Right forelimb (tissue), 1 donor: ENCODE measurements at places on chromosomes 7 and 10.

DNA sequence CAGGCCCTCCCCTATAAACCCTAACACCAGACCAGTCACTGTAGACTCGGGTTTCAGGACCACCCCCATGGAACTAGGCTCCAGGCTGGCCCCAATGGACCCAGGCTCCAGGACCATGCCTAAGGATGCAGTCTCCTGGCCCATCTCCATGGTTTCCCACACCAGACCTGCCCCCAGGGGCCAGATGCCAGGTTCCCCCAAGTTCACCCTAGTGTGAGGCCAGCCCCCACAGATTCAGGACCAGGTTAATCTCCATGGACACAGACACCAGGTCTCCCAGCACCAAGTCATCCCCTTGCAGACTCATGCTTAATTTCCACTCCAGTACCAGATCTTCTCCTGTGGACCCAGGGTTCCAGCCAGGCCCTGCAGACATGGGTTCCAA, 103.8 kb upstream of the LANCL2 start:
- DNase-seq: no peak

DNA sequence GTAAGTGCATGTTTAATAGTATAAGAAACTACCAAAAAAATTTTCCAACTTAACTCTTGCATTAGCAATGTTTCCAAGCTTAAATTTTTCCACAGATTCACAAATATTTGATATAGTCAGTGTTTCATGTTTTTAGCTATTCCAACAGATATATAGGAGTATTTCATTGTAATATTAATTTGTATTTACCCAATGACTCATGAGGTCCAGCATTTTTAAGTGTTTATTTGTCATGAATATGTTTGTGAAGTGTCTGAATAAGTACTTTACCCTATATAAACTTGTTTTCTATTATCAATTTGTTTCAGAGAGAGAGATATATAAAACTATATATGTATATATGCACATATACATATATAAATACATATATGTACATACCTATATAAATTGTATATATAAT, 71.0 kb downstream of the SEMA3D start:
- no peak for DNase-seq

GRCh38 chr10:26903431-26904217, 42.9 kb upstream of the ABI1 start:
- no peak for DNase-seq

GRCh38 chr7:130822642-130823041, 88.6 kb upstream of the KLF14 start:
- DNase-seq: no peak

DNA sequence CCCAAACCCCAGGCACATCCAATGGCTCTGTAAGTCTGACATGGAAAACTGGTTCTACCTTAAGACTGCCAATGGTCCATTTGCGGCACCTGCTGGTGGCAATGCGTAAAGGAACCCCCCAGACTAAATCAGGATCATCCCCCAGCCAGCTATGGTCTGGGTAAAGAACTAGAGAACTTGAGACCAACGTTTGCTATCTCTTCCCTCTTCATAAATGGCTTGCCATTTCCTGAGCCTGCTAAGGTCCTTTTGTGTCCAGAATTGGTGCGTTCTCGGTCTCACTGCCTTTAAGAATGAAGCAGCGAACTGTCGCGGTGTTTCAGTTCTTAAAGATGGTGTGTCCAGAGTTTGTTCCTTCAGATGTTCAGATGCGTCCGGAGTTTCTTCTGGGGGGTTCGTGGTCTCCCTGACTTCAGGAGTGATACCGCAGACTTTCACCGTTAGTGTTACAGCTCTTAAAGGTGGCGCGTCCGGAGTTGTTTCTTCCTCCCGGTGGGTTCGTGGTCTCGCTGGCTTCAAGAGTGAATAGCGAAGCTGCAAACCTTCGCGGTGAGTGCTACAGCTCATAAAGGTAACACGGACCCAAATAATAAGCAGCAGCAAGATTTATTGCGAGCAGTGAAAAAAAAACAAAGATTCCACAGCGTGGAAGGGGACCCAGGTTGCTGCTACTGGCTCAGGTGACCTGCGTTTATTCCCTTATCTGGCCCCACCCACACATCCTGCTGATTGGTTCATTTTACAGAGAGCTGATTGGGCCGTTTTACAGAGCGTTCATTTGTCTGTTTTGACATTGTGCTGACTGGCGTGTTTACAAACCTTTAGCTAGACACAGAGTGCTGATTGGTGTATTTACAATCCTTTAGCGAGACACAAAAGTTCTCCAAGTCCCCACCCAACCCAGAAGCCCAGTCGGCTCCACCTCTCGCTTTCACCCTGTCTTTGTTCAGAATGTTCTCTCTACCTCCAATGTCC, 95.4 kb downstream of the ELMO1 start:
- no peak for DNase-seq

GRCh38 chr10:69916118-69916517, 114.4 kb downstream of the COL13A1 start:
- no peak for DNase-seq

GRCh38 chr10:22473459-22473858, 128.2 kb downstream of the SPAG6 start:
- no peak for DNase-seq

DNA sequence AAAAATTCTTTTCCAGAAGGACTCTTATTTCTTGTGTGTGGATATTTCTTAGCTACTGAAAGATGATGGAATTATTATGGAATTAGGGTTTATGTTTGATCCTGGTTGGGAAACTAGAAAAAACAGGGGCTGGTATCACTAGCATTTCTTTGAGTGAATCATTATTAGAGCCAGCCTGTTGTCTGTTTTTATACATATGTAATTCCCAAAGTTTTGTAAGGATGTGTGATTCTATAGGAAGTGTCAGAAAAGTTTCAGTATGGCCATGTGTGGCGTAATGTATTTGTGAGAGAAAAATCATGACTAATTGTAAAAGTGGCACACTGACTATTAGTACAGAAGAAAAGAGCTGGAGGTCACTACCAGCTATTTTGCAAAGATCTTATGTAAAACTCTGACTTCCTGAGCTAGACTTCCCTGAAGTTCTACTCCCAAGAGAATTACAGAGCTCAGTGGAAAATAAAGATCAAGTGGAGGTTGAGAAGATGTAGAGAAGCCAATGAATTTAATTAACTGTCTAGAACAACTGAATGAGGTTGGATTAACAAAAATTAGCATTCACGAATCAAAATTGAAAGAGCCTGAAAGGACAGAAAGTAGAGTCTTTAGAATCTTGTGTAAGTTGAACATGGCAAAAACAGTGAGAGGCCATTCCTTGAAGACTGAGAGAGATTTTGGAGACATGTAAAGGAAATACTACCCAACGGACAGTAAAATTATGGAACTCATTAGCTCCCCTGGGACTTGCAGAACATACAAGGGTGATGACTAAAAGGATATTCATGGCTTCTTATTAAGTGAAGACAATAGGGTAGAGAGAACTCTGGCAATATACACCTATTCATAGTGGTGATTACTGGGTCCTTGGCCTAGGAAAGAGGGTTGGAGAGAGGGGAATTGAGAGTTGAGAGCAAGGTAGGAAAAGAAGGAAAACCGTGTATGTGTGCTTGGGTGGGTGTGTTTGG, 12.5 kb downstream of the ZNF365 start:
- DNase-seq: no peak

DNA sequence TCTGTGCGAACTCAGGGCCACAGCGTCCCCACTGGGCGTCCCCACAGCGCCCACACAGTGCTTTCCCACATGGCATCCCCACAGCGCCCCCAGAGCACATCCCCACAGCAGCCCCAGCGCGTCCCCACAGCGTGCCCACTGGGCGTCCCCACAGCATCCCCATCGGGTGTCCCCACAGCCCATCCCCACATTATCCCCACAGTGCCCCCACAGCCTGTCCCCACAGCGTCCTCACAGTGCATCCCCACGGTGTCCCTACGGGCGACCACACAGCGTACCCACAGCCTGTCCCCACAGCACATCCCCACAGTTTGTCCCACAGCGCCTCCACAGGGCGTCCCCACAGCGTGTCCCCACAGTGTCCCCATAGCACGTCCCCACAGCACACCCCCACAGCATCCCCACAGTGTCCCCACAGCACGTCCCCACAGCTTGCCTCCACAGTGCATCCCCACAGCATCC, 131.6 kb downstream of the ACTR3B start:
- no peak for DNase-seq

- DNase-seq: peak; percentile 86
Observed at GRCh38 chr10:22252224-22252800, 34.5 kb upstream of the EBLN1 start.

GRCh38 chr7:74007242-74007567, 20.8 kb upstream of the ELN start:
- DNase-seq: no peak

GRCh38 chr7:121351682-121352081, 22.9 kb downstream of the WNT16 start:
- no peak for DNase-seq

GRCh38 chr10:79286318-79286951, 60.8 kb upstream of the PPIF start:
- DNase-seq: peak; percentile 68

GRCh38 chr10:80413271-80413996, 5.1 kb downstream of the PRXL2A start:
- DNase-seq: peak; percentile 53

GRCh38 chr10:121305066-121305465, 293.2 kb downstream of the FGFR2 start:
- DNase-seq: no peak

- peak; percentile 44 for DNase-seq
Observed at GRCh38 chr7:2470204-2471021, 5.8 kb downstream of the GRIFIN start.

- peak; percentile 82 for DNase-seq
Observed at GRCh38 chr10:128150045-128150493, 23.8 kb upstream of the MKI67 start.

DNA sequence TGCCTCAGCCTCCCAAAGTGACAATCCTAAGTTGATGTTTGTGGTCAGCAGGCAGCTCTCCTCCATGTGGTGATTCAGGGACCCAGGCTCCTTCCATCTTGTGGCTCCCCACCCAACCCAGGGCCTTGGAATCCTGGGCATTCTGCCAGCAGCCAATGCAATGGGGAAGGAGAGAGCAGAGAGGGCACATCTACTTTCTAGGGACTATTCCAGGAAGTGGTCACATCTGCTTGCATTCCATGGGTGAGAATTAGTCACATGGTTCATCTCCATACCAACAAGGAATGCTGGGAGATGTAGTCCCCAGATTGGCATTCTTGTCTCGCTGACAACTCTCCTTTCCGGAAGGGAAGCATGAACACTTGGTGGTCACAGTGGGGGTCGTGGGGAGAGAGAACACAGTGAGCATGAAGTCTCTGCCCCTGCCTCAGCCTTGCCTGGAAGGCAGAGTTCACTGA, 9.9 kb upstream of the SRRM3 start:
- no peak for DNase-seq

DNA sequence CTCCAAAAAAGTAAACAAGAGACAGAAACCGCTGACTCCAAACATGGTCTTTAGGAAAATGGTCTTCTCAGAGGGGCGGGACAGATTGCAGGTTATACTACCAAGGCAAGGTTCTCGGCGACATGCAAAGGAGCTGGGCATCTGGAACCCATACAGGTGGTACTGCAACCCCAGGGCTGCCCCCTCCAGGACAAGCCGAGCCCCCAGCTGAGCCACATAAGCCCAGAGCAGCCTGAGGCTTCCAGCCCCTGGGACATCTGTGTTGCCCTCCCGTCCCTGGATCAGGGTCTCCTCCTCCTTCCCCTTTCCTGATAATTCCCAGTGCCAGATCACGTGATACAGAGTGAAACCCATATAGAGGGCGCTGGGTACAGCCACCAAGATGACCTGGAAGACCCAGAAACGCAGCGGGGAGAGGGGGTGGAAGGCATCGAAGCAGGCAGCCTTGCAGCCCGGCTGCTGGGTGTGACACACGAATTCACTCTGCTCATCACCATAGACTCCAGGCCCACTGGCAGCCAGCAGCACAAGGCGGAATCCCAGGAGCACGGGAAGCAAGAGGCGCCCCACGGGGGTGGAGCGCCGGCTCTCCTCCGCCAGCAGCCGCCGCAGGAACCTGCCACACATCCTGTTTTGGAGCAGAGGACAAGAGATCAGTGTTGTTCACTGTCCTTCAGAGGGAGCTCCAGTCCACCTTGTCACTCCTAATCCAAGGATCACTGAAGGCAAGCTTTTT, at the start of gene GJC3:
TSS of gene GJC3 (minus strand) at position 627 of the 736 bp plus-strand sequence. CDS start at position 627, 0 bp downstream.
- peak; percentile 56 for DNase-seq

GRCh38 chr7:43058271-43059066, 54.0 kb upstream of the HECW1 start:
- no peak for DNase-seq

DNA sequence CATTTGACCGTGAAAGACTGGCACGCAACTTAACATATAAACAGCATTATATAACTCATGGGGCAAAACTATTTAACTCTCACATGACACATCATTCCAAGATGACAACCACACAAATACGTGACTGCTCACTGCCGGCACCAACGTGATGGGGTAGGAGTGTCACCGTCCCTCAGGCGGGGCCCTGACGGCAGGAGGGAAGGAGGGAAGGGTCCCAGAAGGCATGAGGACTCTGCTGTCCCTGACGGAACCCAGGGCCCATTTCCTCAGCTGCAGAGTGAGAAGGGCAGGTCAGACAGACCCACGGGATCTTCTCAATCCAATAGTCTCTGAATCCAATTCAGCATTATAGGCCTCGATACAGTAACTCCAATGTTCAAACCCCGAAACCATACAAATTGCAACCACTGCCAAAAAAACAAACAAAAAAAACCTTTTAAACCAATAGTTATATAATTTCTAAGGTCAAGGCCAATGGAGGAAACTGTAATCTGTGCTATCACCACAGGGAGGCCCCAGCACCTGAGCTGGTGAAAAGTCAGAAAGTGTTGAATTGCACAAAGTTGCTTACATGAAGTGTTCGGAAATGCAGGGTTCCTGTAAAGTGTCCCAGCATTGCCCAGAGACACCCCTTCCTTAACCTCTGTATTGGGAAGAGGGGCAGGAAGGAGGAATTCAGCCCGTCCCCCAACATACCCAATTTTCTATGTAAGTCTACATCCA, 137.4 kb downstream of the TNS3 start:
- no peak for DNase-seq
